ENCODE measurements at places on chromosomes 1 and 21.

DNA sequence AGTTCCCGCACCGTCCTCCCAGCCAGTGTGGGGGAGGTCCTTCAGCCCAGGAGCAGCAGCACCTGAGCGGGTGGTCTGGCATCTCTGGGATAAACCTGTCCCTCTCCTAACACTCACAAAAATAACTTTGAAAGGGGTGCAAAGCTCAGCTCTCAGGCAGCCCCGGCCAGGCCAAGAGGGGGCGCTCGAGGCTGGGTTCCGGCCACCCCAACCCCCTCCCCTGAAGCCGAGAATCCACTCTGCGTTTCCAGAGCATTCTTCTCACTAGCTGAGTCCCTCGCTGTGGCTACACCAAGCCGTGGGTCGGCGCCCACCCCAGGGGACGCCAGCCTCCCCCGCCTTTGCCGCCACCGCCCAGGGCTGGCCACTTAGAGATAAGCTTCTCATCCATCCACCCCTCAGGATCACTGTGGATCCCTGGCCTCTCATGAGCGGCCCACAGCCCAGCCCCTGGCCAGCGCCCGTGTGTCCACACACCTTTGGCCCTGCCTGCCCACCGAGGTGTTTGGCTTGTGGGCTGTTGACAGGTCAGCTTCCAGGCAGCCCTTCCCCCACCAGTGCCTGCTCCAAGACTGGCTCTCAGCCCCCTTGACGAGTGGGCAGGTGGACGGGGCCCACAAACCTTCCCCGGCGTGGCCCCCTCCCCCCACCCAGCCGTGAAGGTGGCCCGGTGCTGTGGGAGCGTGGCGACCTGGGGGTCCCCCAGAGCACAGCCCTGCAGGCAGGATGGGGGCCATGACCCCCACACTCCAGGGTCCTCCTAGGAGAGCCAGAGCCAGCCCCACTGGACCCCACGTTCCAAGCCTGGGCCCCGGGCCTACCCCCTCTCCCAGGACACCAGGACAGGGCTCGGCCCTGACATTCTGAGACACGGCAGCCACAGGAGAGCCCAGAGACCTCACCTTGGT, 1.9 kb downstream of the FTCD start:
- peak; percentile 18 for DNase-seq

DNA sequence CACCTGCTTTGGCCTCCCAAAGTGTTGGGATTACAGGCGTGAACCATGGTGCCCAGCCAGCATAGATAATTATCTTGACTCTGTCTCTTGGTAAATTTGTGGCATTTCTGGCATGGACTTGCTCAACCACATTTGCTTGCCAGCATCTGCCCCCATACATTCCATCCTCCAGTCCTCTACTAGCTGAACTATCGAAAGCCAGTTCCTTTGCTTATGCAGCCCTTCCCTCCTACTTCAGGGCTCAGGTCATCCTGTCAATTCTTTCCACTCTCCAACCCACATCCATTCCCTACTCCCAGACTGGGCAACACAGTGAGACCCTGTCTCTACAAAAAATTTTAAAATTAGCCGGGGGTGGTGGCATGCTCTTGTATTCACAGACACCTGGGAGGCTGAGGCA, 13.0 kb upstream of the UQCRHL start:
- no peak for DNase-seq

DNA sequence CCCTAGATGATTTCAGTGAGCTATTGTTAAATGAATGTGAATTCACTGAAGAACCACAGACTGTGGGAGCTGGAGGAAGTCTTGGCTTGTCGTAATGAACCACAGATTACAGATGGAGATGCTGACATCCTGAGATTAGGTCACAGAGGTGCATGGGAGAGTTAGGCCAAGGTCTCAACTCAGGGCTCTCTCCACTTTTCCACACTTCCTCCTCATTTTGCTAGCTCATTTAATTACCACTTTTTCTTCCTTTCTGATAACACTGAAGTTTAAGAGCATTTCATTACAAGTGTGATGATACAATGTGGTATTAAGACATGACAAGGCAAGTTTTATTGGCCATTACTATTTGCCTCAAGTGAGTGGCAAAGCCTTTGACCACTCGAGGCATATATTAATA, 30.8 kb downstream of the ST6GALNAC3 start:
- DNase-seq, result no peak

DNA sequence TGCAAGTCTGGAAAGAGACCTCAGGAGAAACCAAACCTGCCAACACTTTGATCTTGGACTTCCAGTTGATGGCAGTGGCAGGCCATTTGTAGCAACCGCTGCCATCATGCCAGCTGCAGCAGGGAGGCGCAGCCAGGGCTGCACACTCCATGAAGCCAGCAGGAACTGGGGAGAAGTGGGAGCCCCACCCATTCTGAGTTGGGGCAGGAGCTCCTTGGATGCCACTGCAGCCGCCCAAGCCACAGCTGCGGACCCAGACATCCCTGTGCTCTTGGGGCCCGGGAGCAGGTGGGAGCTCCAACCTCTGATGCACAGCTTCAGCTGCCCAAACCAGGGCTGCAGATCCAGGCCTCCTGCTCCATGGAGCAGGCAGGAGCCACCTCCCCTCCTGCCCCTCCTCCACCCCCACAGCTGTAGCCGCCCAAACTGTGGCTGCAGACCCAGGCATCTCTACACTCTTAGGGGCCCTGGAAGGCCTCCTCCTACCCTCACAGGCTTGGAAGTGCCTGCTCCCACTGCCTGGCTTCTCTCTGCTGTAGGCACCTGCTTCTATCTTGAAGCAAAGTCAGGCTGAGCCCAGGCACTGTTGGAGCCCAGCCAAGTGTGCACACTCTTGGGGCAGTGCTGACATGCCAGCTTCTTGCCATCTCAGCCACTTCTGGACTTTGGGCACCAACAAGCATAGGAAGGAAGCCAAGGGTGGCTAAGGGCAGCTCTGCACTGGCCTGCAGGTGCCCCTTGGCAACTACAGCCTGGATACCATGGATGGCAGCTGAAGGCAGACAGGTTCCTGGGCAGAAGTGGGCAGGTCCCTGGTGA, 20.0 kb upstream of the DISP1 start:
- DNase-seq, result no peak

DNA sequence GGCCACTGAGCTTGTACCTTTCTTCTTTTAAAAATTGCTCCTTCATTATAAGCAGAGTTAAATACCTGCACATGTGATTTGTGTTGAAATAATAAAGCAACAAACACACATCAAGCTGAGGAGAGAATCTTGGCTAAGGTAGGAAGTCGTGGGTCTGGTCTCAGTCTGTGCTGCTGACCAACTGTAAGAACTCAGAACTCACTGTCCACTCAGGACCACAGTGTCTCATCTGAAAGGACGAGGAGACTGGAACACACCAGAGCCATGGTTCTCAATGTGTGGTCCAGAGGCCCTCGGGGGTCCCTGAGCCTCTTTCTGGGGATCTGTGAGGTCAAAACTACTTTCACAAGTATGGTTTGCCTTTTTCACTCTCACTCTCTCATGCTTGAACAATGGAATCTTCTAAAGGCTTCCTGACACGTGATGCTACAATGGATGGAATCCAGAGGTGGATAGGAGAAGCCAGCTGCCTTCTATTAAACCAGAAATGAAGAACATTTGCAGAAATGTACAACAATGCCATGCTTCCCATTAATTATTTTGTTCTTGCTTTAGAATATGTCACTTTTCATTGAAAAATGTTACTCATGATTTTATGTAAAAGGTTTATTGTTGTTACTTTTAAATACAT, 17.3 kb upstream of the ETS2 start:
- no peak for DNase-seq

GRCh38 chr1:59018446-59018845, 234.6 kb upstream of the JUN start:
- DNase-seq, result no peak

DNA sequence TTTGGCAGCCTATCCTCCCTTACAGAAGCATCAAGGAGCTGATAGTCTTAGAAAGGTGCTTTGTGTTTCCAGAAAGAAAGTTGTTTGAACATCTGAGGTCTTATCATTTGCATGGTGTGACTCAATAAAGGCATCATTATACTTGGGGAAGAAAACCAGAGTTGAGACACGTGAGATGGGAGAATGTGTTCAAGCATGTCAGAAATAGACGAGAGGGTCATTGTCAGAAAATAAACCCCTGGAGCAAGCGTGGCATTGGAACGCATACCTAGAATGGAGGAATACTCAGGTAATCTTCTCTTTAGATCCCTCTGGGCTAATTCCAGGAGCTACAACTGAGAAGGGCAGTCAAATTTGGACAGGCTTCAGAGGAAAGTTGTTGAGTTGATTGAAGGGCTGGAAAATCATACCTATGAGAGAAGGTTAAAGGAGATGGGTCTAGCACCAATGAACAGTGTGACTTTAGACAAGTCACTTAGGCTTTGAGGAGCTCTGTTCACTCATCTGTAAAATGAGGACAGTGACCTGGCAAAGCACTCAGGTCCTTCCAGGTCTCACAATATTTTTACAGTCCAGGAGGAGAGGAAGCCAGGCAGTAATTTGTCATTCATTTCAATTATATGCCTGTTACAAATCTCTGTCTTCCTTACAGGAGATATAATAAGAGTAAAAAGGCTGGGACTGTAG, 101.3 kb upstream of the C1orf21 start:
- DNase-seq, result no peak

- DNase-seq, result no peak
These were observed 26.6 kb downstream of the RPS6KA1 start for GRCh38 chr1:26556111-26556510.

DNA sequence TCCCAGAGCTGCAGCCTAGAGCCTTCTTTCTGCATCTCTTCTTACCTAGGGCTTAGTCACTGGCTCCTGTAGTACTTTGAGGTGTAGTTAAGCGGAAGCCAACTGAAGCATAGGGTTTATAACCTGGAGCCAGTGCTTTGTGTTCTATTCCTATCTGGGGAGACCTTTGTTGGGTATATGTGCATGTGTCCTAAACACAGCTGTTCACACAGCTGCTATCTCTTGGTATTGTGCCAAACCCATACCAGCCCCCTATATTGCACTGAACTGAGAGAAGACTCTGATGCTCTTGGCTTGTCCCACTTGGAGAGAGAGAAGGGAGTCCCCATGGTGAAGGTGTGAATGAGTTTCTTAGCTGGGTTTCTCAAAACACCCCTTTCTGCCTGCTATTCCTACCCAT, 17.2 kb upstream of the NFASC start:
- DNase-seq, result no peak

DNA sequence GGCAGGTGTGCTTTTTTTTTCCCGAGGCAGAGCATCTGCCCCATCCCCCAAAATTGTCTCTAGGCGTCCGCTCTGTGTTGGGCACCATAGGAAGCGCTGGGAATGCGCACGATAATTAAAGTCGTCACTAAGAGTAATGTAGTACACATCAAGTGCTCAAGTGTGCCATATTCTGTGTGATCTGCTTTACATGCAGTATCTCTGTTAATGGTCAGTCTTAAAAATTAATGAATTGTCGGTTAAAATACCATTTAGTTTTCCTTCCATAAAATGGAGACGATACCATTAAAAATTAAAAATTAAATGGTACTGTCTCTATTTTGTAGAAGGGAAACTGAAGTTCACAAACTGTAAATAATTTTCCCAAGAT, 544 bp upstream of the CCT8 start:
- no peak for DNase-seq

DNA sequence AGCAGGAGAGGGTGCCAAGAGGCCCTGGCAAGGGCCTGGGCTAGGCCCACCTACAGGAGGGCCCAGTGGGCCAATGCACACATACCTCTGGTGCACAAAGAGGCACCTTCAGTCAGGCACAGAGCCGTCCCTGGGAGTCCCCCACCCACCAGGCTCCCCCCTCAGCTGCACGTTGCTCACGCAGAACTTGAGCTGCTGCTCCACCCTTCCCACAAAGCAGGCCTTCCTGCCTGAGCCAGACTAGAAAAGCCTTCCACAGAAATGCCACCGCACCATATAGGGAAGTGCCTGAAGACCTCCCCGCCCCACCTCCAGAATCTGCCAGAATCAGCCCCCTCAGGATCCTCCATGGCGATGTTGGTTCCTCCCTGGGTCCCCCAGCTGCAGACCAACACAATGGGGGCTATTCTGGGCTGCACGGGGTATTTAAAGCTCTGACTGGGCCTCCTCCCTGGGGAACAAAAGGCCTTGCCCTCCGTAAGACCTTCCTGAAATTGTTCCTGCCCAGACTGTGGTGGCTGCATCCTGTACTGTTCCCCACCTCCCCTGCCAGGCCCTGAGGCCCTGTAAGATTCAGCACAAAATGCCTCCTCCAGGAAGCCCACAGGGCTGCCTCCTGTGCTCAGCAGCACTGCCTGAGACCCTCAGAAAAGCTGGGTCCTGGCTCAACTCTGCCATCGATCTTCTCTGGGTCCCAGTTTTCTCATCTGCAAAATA, 27.2 kb downstream of the HSPG2 start:
- DNase-seq, result peak; percentile 62

GRCh38 chr1:115306146-115306545, 31.9 kb downstream of the NGF start:
- DNase-seq, result no peak

DNA sequence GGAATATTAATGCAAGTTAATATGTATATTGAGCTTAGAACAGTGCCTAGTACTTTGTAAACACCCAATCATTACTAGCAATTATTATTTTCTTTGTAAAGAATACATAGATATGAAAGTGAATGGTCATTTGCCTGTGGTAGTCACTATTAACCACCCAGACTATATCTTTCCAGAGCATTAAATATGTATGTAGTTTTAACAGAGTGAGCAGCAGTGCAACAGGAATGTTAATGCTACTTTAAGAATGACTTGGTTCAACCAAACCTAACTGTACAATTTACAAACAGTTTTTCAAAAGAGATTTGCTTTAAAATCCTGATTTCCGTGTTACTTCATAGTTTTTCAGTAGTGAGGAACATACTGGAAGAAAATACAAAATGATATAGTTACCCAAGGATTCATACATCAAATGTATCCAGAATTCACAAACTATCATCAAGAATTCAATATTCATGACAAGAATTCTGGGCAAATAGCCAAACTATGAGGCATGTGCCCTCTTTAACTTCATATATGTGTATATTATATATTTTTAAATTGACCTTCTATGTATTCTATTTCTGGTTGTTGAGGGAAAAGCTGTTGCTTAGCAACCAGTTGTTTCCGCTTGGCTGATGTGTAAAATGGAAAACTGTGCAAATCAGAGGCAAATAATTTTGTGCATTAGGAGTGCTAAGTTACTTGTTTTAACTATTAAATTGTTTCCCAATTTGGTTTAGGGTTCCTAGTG, 34.9 kb upstream of the IVNS1ABP start:
- DNase-seq, result peak; percentile 39

- no peak for DNase-seq
These were observed 18.9 kb upstream of the ITLN2 start for GRCh38 chr1:160973491-160973890.

GRCh38 chr1:2046174-2046917, 3.9 kb upstream of the PRKCZ start:
- DNase-seq, result no peak

- DNase-seq, result no peak
These were observed 2.7 kb downstream of the MOB3C start for GRCh38 chr1:46613661-46614603.

Data from foreskin melanocyte (primary cell).